ENCODE measurements at places on chromosomes 13 and 19.

DNA sequence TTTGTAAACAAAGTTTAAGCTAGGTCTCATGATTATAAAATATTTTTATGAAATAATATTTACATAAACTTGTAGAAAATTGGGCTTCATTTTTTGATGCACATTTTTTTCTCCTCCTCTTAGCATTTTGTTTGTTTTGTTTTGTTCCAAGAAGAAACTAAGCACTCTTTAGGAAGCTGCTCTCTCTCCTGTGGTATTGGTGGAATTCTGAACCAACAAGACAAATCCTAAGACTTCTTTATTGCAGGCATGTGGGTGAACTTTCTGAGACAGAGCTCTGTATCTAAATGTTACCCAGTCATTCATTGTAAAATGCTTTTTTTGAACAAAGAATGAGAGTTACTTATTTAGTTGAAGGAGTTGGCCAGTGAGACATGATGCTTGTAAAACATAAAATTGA is 39.3 kb downstream of the LMO7 start:
- no peaks in the 10 kb centered on the region for H3K4me1 ChIP-seq
- no peaks in the 10 kb centered on the region for H3K27me3 ChIP-seq
- H3K4me3 ChIP-seq: no peak overlapping the region
- no peak overlapping the region for H3K27ac ChIP-seq

GRCh38 chr13:93744033-93744432 is 517.4 kb downstream of the GPC6 start:
- DNase-seq: no peak
- no peaks in the 10 kb centered on the region for H3K4me1 ChIP-seq
- no peaks in the 10 kb centered on the region for H3K27me3 ChIP-seq
- H3K4me3 ChIP-seq: no peak overlapping the region
- H3K36me3 ChIP-seq: no peaks in the 10 kb centered on the region

DNA sequence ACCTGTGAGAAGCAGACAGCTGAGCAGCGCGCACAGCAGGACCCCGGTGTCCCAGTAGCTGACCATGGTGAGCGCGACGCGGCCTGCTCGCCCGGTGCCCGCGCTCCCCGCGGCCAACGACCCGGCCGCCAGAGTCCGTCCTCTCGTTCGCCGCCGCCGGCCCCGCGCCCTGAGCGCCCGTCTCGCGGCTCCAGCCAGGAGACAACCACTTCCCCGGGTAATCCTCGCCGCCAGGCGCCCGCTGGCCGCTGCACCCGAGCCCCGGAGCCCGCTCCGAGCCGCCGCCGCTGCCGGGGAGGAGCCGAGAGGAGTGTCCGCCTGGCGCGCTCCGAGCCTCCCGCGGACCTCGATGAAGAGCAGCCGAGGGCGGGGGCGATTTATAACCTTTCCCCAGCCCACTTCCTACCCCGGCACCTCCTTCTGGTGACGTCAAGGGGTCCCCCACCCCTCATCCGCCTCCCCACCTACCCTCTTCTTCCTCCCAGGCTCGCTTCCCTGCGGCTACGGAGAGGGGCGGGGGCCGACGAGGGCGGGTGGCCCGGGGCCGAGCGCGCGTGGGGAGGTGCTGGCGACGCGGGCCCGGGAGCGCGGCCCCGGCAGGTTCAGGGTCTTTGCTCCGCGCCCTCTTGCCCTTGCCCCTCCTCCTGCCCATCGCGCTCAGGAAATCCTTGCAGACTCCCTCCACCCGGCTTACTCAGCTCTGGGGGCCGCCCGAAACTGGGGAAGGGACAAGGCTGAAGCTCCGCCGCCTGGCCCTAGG is at the start of gene FLT1:
Gene FLT1, minus strand, starts transcription at position 351 of the 760 bp plus-strand sequence. Its CDS starts 285 bp downstream, at position 66.
- H3K27ac ChIP-seq: peak within 1 kb of the TSS; percentile 88
- H3K27me3 ChIP-seq: peaks cover 26% of the 10 kb centered on the region
- H3K36me3 ChIP-seq: no peaks in the 10 kb centered on the region
- H3K4me3 ChIP-seq: peak within 1 kb of the TSS; percentile 66
- peaks cover 35% of the 10 kb centered on the region for H3K4me1 ChIP-seq

GRCh38 chr19:41355035-41355434 is 1.3 kb upstream of the TGFB1 start:
- peaks cover 80% of the 10 kb centered on the region for H3K4me1 ChIP-seq
- DNase-seq: no peak
- H3K36me3 ChIP-seq: no peaks in the 10 kb centered on the region
- H3K4me3 ChIP-seq: no peak overlapping the region

DNA sequence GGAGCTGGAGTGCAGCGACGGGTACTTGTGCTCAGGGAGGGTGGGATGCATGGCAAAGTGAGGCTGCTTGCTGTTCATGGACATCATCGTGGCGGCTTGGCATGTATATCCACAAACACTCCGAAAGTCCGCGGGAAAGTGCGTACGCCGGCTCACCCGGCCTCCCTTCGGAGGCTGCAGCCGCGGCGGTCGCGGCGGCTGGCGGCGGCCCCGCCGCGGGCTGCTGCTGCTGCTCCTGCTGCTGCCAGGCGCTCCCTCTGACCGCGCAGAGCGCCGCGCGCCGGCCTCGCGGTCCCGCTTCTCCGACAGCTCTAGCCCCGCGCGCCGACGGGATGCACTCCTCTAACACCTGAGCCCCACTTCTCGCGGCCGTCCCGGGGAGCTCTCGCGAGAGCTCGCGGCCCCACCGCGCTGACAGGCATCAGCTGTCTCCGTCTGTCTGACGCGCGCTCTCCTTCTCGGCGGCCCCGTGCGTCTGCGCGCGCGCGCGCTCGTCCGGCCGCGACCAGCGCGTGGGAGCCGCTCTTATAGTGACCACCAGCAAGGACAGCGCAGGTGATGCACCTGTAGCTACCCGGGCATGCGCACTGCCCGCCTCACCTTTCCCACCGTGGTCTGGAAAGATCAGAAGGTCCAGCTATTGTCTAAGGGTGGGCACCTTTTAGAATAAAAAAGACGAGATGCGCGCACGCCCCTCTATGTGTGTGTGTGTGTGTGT is at the start of gene POU4F1:
Gene POU4F1, minus strand, starts transcription at position 313 of the 718 bp plus-strand sequence. Its CDS starts 226 bp downstream, at position 87.
- H3K27ac ChIP-seq: no peak within 1 kb of the TSS
- peak; percentile 89 for DNase-seq
- H3K36me3 ChIP-seq: no peaks in the 10 kb centered on the region

DNA sequence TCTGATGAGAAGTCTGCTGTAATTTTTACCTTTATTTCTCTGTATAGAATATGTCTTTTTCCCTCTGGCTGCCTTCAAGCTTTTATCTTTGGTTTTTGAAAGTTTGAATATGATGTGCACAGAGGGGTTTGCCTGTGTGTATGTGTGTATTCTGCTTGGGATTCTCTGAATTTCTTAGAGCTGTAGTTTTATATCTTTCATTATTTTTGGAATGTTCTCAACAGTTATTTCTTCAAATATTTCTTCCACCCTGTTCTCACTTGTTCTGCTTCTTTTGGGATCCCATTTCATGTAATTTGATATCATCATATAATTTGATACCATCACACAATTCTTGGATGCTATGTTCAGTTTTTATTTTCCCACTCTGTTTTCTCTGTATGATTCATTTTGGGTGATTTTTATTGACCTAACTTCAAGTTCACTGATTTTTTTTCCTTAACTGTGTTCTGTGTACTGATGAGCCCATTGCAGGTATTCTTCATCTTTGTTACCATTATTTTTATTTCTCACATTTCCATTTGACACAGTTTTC is 7.5 kb downstream of the COG3 start:
- no peak for DNase-seq
- no peak overlapping the region for H3K4me3 ChIP-seq
- no peaks in the 10 kb centered on the region for H3K27me3 ChIP-seq
- no peaks in the 10 kb centered on the region for H3K36me3 ChIP-seq
- peaks cover 18% of the 10 kb centered on the region for H3K4me1 ChIP-seq

- no peak for DNase-seq
- H3K27me3 ChIP-seq: no peaks in the 10 kb centered on the region
- no peak overlapping the region for H3K27ac ChIP-seq
- no peaks in the 10 kb centered on the region for H3K36me3 ChIP-seq
- peaks cover 6% of the 10 kb centered on the region for H3K4me1 ChIP-seq
These were observed 35.5 kb upstream of the IGFL4 start for GRCh38 chr19:46076031-46076880.

DNA sequence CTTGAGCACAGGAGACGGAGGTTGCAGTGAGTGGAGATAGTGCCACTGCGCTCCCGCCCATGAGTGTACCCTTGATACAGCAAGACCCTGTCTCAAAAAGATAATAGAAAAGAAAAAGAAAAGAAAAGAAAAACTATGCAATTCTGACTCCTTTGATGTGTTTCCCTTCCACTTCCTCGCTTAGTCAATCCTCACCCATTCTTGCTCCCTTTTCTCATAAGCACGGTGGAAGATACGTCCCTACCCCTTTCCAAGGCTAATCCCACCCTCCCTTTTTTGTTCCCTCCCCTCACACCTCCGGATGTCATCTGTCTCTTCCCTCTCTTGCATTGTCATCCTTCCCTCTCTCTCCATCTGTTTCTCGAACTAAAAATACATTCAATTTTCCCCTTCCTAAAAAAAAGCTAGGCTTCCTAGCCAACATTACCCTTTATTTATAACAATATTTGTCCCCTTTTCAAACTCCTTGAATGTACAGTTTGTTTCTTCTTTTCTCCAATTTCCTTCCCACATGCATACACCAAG is 40.5 kb upstream of the ITM2B start:
- DNase-seq: no peak
- H3K36me3 ChIP-seq: no peaks in the 10 kb centered on the region
- no peaks in the 10 kb centered on the region for H3K27me3 ChIP-seq

DNA sequence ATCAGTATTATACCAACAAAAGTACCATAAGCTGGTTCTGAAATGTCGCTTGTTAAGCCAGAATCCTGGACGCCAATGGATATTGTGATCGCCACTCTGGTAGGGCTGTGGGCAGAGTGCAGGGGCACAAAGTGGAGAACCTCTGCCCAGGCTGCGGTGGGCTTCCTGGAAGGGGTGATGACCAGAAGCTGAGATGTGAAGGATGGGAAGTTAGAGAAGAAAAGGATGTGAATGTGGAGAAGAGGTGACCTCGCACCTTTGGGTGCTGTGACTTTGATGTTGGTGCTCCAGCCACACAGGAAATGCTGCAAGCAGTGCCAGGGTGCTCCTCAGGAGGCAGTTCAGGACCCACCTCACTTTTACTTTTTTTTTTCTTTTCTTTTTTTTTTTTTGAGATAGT is 207.9 kb upstream of the MAB21L1 start:
- no peak overlapping the region for H3K4me3 ChIP-seq
- H3K27ac ChIP-seq: no peak overlapping the region
- no peaks in the 10 kb centered on the region for H3K4me1 ChIP-seq

DNA sequence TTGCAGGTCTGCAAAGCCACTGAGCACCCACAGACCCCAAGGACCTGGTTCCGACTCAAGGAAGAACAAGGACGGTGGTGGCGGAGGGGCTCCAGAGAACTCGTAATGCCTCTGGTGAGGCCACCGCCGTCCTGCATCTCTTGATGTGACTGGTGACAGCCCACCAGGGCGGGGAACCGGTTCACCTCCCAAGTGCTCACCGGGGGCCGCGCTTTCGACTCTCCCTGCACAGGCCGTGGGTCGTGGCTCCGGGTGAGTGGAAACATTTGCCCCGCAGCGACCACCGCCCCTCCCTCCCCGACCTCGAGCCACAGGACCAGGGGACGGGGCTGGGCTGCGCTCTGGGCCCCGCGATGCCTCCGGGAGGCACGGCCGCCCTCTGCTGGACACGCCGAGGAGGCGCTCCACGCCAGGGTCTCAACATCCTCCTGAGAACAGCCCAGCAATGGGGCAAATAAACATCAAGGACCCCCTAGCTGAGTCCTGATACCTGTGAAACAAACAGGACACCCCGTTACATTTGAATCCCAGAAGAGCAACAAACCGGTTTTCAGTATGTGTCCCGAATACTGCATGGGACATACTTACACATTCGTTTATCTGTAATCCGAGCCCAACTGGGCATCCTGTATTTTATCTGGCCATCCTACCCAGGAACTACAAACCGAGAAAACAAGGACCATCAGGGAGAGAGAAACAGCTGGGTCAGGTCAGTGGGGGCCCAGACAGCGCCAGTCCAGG is 3.9 kb upstream of the PLPP2 start:
- peaks cover 18% of the 10 kb centered on the region for H3K27me3 ChIP-seq
- no peak overlapping the region for H3K4me3 ChIP-seq

DNA sequence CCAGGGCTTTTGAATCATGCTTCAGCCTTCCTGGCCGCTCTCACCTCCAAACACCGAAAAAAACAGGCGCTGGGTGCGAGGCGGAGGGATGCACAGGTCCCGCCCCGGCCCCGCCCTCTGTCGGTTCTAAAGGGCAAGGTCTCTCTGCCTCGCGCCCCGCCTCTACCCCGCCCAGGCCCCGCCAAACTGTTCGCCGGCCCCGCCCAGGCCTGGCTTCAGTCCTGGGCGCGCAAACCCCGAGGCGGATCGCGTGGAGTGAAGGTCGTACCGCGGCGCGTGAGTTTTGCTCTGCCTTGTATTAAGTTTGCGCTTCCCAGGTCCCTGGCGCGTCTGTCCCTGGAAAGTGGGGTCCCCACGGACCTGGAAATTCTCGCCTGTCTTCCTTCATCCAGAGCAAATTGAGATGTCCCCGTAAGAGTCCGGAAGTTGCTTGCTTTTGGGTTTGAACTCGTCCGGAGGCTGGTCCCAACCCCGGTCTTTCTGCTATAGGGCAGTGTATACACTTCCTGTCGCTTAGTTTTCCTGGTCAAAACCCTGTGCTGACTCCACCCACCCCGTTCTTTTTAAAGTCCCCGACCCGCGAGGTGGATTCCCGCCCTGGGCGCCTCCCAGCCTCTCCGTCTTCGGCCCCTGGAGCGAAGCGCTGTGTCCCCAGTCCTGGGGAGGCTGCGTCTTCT is 8.4 kb downstream of the ZNF808 start:
- peak overlapping the region; percentile 41 for H3K4me3 ChIP-seq
- H3K36me3 ChIP-seq: peaks cover 2% of the 10 kb centered on the region
- H3K27me3 ChIP-seq: no peaks in the 10 kb centered on the region
- DNase-seq: peak; percentile 87
- no peaks in the 10 kb centered on the region for H3K4me1 ChIP-seq
- peak overlapping the region; percentile 80 for H3K27ac ChIP-seq

- H3K27me3 ChIP-seq: no peaks in the 10 kb centered on the region
- no peaks in the 10 kb centered on the region for H3K36me3 ChIP-seq
- no peak overlapping the region for H3K4me3 ChIP-seq
- no peak for DNase-seq
These were observed 272.8 kb downstream of the COG6 start for GRCh38 chr13:39928261-39928660.

- no peaks in the 10 kb centered on the region for H3K27me3 ChIP-seq
- no peaks in the 10 kb centered on the region for H3K4me1 ChIP-seq
- H3K27ac ChIP-seq: no peak overlapping the region
- H3K4me3 ChIP-seq: no peak overlapping the region
These were observed 1248.9 kb downstream of the SLITRK5 start for GRCh38 chr13:88919970-88920628.

DNA sequence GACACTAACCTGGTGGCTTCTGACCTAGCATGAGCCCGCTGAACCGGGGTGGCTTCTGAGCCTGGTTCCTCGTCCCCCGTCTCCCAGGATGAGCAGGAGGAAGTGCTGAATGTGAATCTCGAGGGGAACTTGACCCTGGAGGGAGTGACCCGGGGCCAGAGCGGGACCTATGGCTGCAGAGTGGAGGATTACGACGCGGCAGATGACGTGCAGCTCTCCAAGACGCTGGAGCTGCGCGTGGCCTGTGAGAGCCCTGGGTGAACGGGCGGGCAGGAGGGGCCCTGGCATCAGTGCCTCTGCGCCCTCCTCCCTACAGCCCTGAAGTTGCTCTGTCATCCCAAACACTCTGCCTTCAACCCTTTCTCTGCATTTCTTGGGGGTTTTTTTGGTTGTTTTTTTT is 5.6 kb downstream of the BCAM start:
- H3K27me3 ChIP-seq: no peaks in the 10 kb centered on the region
- H3K36me3 ChIP-seq: peaks cover 8% of the 10 kb centered on the region
- no peak overlapping the region for H3K27ac ChIP-seq
- H3K4me1 ChIP-seq: peaks cover 13% of the 10 kb centered on the region

GRCh38 chr13:46544811-46545210 is 8.2 kb upstream of the LRCH1 start:
- H3K27me3 ChIP-seq: no peaks in the 10 kb centered on the region
- H3K4me3 ChIP-seq: no peak overlapping the region
- no peaks in the 10 kb centered on the region for H3K36me3 ChIP-seq
- H3K4me1 ChIP-seq: no peaks in the 10 kb centered on the region
- no peak overlapping the region for H3K27ac ChIP-seq
